ENCODE measurements at places on chromosomes 16 and 17.

DNA sequence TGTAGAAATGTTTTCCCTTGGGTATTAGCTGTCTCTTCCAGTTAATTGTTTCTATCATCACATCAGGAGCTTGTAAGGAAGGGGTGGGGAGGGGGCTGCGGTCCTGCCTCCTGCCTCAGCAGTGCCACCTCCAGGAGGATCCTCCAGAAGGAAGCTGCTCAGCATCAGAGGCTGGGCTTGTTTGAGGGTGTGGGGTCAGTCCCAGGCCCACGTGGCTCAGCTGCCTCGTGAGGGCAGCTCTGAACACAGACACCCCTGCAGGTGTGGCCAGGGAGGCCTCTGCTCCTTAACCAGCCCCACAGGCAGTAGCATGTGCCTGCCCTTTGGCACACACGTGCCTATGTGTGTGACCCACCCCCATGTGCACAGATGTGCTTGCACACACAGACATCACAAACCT lies 46.3 kb downstream of the MRM1 start:
- no peak for DNase-seq

DNA sequence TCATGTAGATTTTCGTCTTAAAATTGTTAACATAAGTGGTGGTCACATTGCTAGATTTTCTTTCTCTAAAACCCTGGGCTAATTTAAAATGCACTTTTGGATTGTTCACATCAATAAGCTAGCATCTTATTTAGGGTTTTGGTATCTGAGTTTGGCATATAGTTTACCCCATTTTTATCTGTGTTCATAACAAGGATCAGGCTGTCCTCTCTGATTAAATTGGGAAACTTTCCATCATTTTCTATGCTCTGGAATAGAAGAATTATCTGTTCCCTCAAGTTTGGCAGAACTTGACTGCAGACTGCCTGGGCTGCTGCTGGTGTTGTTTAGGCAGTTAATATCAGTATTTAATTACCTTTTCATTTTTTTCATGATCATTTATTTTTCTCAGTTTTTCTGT lies 1.8 kb downstream of the SPECC1 start:
- no peak for DNase-seq

DNA sequence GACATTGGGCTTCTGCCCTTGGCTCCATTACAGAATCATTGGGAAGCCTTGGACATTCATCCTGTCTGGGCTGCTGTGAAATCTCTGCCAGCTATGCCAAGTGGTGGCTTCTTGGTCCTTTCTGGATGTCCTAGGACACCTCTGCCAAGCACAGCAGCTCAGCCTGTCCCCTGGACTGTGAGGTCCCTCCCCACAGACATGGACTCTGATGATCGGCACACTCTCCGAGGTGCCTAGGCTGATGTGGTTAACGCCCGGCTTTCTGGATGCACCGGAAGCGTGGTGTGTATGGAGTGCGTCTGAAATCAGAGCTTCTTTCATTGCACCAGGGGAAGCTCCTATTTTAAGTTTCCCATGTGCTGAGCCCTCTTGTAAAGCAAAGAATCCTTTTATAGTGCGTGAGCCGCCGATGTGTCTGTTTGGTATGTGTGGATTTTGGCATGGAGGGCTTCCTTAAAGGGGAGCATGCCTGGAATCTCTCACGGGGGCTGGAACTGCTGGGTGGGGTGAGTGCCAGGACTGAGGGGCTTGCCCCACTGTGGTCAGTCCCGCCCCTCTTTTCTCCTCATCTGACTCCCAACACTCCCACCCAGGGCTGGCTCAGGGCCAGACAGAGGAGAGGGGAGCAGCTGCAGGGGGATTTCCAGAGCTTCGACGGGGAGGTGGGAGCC lies 7.0 kb upstream of the ARHGAP23 start:
- DNase-seq: no peak

DNA sequence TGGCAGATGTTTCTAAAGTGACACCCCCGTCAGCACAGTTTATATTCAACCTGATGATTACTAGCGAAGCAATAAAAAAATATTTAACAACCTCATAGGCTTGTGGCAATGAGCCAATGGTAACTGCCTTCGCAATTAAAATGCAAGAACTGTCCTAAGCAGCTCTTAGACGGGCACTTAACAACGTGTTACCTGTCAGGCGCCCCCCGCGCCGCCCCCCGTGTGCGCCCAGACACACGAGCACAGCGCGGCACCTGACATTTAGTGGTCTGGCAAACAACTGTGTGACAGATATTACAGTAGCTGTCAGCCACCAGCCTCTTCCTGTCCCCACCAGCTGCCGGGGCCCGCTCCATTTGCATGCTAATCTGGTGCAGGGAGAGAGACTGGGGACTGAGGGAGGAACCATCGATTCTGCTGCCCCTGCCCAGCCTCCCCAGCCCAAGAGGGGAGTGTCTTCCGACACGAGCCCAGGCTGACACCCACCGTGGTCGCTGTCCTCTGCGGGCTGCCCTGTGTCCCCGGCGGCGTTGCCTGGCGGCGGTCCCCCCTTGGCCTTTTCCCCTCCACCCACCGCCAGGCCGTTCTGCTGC lies 12.7 kb downstream of the NDUFAF8 start:
- DNase-seq: no peak
